ENCODE measurements at places on chromosomes 2 and 18.
A peak's percentile ranks its signal among the peaks of the same experiment; 100 is the strongest.

DNA sequence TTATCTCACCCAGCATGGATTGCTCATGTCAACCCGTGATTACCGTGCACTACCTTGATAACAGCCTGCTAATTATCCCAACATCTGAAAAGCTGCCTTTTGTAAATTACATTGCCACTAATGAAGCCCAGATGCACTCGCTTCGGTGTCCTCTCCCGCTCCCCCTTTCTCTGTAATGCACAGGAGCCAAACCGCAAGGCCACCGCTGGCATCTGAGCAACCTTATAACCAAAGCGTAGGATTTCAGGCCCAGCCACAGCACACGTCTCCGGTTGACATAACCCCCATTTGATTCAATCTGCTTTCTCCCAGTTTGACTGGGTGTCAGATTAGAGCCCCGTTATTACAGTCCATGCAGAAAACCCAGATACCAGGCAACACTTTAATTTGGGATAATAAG is 341.2 kb downstream of the ALK start:
- no peak for DNase-seq

DNA sequence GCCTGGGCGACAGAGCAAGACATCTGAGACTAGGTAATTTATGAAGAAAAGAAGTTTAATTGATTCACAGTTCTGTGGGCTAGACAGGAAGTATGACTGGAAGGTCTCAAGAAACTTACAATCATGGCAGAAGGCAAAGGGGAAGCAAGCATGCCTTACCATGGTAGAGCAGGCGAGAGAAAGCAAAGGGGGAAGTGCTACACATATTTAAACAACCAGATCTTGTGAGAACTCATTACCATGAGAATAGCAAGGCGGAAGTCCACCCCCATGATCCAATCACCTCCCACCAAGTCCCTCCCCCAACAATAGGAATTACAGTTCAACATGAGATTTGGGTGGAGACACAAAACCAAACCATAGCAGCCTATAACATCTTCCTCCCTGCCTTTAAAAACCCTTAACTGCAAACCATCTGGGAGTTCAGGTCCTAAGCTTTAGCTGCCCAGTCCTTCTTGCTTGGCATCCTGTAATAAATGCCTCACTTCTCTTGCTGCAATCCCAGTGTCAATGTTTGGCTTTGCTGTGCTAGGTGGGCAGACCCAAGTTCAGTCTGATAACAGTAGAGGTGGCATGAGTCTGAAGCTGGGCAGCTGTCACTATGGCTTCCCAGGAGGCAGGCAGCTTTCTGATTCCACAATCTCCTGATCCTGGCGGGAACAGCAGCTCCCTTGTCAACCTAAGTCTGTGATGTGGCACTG is 11.2 kb upstream of the SP5 start:
- DNase-seq: no peak

DNA sequence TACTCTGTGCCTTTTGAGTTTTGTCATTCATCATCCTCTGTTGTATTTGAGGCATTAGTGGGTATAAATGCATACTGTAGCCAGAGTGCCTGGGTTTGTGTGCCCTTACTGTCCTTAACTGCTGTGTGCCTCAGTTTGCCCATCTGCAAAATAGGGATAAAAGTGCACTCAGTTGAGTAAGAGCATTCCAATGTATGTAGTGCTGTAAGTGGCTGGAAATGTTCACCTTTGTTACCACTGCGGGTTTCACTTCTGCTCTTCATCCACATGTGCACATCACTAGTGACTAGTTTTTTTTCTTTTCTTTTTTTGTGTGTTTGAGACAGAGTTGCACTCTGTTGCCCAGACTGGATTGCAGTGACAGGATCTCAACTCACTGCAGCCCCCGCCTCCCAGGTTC is 39.9 kb downstream of the PLEKHB2 start:
- DNase-seq: no peak

- DNase-seq: no peak
Measured at GRCh38 chr2:101909760-101910159, 82.0 kb upstream of the IL1R2 start.

DNA sequence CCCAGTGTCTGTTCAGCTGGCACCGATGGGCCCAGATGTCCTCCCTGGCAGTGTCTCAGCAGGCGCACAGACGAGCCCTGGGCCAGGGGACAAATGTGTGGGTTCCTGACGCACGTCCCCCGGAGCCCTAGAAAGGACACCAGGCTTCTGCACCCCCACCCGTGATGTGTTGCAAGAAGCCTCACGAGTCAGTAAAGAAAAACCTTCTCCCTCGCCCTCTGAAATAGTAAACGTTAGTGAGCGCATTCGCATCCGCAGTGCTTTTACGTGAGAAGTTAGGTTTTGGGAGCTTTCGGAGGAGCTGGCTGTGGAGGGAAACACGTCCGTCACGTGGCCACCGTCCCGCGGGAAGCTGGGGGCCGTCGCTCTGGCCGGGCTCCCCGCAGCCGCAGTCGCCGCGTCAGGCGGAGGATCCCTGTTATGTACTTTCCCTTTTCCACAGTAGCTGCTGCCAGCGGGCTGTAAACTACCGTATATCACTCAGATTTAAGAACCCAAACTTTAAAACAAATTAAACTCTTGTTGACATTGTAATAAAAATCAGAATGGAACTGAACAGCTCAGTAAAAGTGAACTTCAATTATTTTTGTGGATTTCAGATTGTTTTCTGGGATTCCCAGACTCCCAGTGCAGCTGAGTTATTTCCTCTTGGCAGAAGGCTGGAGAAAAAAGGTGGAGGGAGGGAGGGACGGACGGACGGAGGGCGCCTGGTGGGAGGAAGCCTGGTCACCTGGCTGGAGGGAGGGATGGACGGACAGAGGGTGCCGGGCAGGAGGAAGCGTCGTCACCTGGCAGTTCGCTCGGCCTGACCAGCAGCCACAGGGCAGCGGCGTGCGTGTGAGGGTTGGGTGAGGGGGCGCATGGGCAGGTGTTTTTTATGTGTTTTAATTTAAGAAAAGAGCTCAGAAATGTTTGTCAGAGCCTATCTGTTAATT is 112.1 kb downstream of the NFATC1 start:
- DNase-seq: no peak

GRCh38 chr2:226892729-226893128 is 56.9 kb downstream of the RHBDD1 start:
- DNase-seq: no peak

DNA sequence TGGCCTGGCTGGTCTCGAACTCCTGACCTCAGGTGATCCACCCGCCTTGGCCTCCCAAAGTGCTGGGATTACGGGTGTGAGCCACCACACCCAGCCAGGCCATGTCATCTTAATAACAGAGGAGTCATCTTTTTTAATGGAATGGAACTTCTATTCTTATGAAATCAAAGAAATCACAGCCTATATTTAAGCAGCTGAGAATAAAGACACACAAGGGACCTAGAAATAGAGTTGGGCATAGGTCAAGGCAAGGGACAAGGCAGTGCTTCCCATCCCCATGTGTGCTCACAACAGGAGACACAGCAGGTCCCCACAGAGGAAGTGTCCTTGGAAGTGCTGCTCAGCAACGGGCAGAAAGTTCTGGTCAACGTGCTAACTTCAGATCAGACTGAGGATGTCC is 3.2 kb downstream of the SNX17 start:
- DNase-seq: no peak

DNA sequence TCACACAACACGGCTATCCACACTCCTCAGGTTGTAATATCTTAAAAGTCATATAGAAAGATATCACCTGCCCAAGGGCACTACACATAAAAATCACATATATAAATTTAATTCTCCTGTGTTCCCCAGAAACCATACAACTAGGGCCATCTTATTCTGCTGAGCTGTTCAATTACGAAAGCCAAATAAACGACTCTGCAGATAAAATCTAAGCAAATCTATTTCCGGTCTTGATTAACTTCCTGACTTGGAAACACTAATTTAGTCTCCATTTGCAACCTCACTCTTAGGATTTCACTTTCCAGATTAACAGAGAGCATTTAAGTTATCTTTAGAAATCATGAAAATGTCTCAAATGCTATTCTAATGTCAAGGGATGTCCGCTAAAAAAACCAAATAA is 23.9 kb upstream of the STK17B start:
- no peak for DNase-seq

DNA sequence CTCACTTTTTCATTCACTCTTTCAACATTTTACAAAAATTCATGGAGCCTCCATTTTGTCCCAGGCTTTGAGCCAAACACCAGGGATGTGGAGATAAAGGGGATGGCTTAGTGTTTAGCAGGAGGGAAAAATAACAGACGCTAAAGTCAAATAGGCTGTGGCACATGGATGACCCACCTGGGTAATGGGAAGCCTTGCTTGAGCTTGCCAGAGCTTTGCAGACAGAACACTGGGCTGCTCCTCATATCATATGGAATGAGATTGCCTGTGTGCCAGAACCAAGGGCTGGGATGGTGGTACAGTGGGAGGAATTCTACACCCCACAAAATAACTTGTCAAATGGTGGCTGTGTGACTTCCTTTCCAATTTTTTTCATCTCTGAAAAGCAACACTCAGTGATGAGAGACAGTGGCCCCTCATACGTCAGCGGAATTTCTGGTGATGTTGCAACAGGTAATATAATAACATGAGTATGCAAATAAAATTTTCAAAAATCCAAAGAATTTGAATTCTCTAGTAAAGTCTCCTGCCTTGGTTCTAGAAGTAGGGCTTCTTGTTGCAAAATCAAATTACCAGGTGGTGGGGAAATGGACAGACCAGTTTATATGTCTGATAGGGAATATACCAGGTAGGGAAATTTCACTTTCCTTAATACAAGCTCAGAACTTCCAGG is 252.9 kb downstream of the CLIP4 start:
- DNase-seq: no peak

GRCh38 chr2:49360407-49360767 is 206.1 kb upstream of the FSHR start:
- DNase-seq: no peak

- DNase-seq: no peak
Measured at GRCh38 chr18:23718243-23718720, 29.0 kb downstream of the LAMA3 start.

DNA sequence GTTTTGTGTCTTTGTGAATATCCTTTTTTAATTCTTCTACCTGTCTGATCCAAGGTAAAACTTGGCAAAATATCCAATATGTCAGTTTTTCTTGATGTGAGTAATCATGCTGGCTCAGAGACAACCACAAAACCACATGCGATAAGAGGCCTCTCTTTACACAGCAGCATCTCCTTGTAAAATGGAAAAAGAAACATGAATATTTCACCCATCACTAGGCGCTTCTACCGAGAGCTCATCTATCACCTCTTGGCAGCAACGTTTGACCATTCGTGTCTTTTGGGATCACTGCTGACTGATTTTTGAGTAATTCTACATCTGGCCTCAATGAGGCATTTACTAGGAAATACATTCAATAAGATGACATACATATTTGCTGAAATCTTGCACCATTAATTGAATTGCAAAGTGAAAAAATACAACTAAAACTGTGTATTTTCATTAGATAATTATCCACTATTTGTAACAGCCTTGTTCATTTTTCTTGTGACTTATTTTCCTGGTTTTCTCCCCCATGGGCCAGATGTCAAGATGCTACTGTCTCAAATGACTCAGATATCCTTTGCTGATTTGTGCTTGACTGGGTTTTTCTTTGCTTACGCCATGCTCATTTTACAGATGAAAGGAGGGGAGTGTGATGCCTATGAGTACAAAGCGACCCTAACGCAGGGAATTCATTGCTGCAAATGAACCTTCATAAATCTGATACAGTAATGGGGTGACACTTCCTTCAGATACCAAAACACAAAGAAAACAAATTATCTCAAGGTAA is 467.5 kb downstream of the FBXO15 start:
- DNase-seq: no peak

DNA sequence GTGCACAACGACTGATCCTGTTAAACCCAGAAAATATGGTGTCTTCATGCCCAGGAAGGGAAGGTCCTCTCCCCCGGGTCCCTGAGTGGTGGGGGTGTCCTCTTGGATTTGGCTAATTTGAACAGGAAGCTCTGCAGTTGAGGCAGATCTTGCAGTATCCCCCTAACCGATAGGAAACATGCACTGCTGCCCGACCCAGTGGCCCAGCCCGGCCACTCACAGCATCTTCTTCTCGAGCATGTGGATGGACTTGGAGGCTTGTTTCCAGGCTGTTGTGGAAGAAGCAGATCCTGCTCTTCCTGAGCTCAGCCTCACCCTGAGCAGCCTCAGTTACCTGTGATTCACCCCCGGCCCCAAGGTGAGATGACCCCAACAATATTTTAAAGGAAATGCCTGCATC is 46.4 kb upstream of the ASB1 start:
- no peak for DNase-seq

- DNase-seq: peak; percentile 12
Measured at GRCh38 chr18:49849331-49850217, 36.2 kb upstream of the ACAA2 start.

- no peak for DNase-seq
Measured at GRCh38 chr2:80363791-80364349, 59.3 kb upstream of the LRRTM1 start.

DNA sequence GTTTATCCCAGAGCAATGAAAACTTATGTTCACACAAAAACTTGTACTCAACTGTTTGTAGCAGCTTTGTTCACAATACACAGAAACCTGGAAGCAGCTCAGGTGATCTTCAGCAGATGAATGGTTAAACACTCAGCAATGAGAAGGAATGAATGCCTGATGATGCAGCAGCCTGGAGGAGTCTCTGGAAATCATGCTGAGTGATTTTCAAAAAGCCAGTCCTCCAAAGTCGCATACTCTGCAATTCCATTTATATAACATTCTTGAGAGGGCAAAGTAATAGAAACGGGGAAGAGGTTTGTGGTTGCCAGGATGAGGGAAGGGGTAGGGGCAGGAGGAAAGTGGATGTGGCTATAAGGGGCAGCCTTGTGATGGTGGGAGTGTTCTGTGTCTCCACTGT is 108.1 kb downstream of the CTIF start:
- no peak for DNase-seq

- DNase-seq: no peak
Measured at GRCh38 chr2:222706616-222707015, 35.2 kb downstream of the MOGAT1 start.

GRCh38 chr2:230863031-230863430 is 1.7 kb upstream of the ITM2C start:
- no peak for DNase-seq

DNA sequence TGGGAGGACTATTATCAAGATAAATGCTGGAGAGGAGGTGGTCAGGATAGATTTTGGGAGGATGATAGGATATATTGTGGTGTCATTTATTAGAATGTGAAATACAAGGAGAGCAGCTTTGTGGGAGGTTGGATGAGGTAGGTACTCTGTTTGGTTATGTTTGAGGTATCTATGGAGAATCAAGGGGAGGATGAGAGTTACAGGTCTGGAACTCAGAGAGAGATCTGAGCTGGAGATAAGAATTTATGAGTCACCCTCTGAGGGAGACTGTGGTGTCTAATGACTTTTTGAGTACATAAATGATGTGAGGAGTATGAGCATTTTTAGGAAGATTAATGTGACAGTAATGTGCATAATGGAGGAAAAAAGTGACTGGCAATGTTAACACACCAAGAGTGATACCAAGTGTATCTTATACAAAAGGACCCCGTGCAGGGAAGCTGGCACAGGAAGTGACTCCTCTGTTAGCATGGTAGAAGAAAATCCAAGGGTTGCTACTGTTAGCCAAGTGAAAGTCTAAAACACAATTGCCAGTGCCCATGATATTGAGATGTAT is 48.2 kb downstream of the CRIM1 start:
- DNase-seq: no peak

All from activated T-cell treated with anti-CD3 and anti-CD28 coated beads, Interleukin-2, amount 50 U/mL, for 48 hours (primary cell).